ENCODE measurements at places on chromosomes 12 and 14.

DNA sequence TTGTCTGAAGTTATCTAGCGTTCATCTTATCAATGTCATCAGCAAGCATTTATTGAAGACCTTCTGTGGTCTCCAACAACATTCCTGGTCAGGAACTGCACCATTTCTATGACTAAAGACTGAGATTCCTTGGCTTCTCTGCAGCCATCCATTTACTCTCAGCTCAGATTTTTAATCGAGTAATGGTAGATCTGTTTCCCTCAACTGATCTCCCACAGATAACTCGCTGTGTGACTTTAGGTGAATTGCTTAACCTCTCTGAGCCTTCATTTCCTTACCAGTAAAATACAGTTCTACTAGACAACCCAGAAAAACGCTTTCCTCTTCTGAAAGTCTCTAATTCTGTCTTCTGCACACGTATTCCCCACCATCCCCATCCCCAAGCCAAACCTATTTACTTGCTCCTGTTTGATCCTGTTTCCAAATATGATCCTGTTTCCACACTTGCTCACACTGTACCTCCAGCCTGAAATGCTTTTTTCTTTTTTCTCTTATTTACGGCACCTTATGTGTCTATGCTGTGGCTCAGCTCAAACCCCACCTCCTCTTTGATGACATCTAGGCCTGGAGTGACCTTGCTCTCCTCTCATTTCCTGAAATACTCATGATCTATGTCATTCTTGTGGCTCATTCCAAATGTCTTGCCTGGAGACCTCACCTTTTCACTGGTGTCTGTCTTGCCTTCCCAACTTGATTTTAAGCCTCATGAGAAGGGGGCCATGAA is 21.8 kb downstream of the PLXNC1 start:
- no peak for DNase-seq

- peak; percentile 51 for DNase-seq
Measured at GRCh38 chr14:22391908-22392565, 197.0 kb downstream of the DAD1 start.

- DNase-seq, result no peak
Measured at GRCh38 chr14:64296561-64296960, 2.4 kb upstream of the ESR2 start.

DNA sequence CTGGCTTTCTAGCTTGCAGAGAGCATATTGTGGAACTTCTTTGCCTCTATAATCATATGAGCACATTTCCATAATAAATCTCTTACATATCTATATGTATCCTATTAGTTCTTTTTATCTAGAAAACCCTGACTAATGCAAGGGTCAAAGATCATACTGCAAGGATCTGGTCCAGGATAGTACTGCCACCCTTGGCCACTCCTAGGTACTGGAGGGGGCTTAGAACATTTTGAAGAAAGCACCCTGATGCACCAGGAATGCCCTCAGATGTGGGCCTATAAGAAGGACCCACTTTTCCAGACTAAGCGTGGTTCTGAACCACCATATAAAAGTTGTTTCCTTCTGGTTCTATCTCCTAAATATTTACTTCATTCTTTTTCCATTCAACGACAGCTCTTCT is 14.6 kb downstream of the ATXN7L3B start:
- DNase-seq, result no peak

DNA sequence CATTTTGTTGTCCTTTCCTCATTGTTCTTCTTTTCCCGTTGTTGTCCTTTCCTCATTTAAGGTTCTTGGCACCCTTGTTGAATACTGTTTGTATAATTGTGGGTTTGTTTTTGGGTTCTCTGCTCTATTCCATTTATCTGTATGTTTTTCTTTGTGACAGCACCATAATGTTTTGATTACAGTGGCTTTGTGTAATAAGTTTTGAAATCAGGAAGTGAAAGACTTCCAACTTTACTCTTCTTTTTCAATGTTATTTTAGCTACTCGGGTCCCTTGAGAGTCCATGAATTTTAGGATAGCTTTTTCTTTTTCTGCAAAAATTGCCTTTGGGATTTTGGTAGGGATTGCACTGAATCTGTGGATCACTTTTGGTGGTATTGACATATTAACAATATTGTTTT is 28.1 kb downstream of the ETNK1 start:
- DNase-seq, result no peak

- no peak for DNase-seq
Measured at GRCh38 chr12:106901276-106901675, 54.4 kb upstream of the TMEM263 start.

- DNase-seq, result no peak
Measured at GRCh38 chr12:31612819-31613218, 21.9 kb upstream of the DENND5B start.

- DNase-seq, result no peak
Measured at GRCh38 chr14:75198291-75198933, 22.0 kb upstream of the TMED10 start.

- no peak for DNase-seq
Measured at GRCh38 chr12:6828781-6829535, 751 bp downstream of the P3H3 start.

DNA sequence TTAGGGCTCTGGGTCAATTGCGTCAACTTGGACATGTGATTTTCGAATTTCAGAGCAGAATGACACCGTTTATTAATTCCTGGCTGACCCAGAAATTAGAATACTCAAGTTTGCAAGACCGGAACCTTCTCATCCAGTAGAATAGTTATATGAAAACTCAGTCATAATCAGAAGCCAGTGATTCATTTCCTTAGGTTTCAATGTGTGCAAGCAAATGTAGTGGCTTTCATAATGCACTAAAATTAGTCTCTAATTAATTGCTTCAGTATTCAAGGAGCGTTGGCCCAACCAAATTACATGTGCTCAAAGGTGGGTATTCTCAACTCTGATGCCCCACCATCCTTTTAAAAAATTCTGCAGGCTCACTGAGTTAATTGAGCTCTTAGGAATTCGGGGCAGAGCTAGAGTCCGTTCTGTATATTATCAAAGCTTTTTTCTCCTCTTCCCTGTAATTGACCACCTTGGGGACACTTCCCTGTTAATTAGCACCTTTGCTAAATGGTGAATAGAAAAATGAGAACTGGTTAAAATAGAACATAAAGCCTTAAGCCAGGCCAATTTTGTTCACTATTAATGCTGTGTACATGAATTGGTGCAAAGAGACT is 55.4 kb downstream of the DAO start:
- no peak for DNase-seq

- no peak for DNase-seq
Measured at GRCh38 chr12:85179680-85180270, 100.2 kb upstream of the ALX1 start.

DNA sequence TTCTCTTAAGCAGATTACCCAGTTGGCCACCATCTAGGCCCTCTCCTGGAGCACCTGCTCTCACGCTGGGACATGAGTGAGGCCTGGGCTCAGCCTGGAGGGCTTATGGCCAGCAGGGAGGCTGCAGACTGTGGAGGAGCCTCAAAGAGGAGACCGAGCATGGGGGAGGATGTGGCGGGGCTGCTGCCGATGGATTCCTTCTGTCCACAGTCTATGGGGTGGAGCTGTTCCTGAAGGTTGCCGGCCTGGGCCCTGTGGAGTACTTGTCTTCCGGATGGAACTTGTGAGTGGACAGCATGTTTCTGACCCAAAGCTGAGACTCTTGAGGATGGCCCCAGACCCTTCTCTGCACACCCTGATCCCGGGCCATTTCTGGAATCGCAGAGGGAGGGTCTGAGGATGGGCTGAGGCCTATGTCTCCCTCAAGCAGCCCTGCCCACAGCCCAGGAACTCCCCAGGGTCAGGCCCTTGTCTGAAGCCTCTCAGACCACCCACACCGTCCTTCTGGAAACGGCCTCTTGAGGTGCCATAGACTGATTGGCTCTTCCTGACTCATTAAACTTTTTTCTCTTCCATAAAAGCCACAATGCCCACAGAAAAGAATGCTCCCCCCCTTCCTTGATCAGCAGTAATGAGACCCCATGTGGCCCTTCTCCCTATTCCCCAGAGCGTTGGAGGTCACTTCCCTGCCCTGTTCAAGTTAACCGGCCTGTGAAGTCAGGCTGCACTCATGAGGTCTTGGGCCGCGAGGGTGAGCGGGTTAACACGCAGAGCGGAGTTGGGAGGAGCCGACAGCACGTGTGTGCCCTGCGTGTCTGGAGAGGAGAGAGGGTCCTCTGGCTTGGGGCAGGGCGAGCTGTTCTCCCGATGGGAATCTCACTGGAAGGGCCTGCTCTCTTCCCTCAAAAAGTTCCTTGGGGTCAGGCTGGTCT is 49.0 kb downstream of the SLC8B1 start:
- no peak for DNase-seq

DNA sequence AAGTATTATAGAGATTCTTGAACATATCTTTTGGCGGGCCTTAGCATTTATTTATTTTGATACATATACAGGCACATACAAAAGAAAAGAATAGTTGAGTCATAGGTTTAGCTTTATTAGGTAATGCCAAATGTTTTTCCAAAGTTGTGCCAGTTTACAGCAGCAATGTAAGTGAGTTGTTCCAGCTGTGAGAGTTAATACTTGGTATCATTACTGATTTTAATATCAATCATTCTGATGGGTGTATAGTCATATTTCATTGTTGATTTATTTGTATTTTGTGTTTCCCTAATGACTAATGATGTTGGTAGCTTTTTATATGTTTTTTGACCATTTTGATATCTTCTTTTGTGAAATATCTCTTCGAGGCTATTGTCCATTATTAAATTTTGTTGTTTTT is 122.4 kb downstream of the MIPOL1 start:
- no peak for DNase-seq

DNA sequence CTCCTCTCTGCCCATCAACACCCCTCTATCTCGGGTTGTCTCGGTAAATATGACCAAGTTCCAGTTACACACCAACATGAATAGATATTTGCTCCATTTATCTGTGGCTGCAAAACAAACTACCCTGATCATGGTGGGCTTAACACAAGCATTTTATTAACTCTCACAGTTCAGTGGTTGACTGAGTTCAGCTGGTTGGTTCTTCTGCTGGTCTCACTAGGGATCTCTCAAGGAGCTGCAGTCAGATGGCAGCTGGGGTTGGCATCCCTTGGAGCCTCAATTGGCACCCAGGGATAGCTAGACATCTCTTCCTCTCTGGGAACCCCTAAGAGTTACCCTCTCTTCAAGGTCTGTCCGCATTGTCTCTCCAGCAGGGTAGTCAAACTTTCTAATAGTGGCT is 25.4 kb downstream of the P2RX7 start:
- no peak for DNase-seq

DNA sequence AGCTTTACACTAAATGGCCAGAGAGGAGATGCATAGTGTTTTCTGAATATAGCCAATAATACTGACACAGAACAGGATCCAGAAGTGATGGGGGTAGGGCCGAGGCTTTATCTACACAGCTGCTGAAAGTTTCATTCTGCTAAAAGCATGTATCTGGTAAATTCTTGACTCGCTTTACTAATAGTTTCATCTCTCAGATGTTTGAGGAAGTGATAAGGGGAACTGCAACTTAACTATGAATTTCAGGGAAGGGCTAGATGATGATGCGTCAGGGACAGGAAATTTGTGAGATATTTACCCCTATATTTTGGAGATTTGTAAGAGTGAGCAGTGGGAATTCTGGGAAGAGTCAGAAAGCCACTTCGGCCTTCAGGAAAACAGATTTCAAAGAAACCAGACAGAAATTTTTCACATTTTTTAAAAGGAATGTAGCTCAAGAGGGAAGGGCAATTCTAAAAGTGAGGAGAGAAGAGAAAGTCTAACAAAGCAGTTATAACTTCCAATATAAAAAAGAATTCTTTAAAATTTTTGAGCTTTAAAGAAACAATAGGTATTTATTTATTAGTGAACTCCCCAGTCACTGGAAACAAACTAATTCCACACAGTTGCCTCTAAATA is 243.1 kb downstream of the BCAT1 start:
- no peak for DNase-seq

- no peak for DNase-seq
Measured at GRCh38 chr12:47577206-47577989, 128.4 kb downstream of the RPAP3 start.

DNA sequence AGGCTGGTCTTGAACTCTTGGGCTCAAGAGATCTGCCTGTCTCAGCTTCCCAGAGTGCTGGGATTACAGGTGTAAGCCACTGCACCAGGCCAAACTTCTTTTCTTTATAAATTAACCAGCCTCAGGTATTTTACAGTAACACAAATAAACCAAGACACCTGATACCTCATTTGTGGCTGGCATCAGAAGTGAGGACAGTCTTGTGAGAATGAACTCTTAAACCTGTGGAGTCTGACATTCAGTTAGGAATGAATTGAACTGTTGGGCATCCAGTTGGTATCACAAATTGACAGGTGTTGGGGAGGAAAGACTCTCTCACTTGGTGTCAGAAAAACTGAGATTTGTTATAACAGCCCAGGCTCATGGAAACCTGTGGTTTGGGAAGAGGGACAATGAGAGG is 120.5 kb downstream of the DENND5B start:
- DNase-seq, result no peak

GRCh38 chr12:92650228-92650822 is 52.5 kb upstream of the PLEKHG7 start:
- no peak for DNase-seq

DNA sequence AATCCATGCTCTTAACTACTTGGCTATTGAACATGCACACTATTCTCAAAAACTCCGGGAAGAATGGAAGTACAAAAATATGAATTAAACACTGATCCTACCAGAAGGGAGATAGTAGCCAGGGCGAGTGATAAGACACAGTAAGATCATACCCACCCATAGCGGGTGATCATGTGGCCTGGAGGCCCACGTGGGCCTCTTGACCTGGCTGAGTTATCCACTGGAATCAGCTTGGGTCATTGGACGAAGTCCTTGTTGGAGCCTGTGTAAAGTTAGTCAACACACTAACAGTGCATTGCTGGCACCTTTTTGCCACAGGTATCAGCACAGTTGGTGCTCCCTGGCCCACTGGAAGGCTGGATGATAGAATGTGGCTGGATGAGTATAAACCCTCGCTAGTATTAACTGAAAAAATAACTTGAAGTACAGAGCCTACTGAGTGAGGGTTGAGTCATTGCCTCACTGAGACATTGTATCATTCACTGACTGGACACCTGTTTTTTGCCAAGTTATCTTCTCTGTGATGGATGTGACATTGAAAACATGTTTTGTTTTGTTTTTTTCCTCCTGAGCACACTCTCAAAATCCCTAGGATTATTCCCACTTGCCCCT is 149.2 kb upstream of the FUT8 start:
- DNase-seq, result no peak

DNA sequence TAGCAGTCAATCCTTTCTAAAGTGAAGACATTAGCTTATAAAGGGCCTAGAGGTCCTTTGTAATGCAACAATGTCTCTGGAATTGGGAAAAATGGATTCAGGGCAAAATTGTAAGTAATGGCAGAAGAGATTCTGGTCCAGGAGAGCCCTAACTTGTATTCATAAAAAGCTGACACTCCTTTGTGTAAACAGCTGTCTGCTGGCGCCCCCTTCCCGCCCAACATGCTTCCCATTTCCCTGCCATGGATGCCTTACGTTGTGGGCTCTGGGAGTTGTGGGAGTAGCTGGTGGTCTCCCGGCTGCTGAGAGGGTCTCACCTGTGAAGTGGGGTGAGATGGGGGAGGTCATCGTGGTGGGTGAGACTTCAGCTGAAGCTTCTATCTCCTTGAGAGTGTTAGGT is 2.3 kb downstream of the ACRBP start:
- DNase-seq, result no peak

GRCh38 chr12:115771065-115771464 is 506.4 kb downstream of the MED13L start:
- DNase-seq, result no peak

GRCh38 chr12:132148368-132149045 is 4.2 kb downstream of the NOC4L start:
- DNase-seq, result no peak

Measured in HFF-Myc (cell line).